ENCODE measurements at places on chromosomes 3 and 15. TPM values are rescaled to one million over a fixed set of nuclear protein-coding genes. Genes with fewer than 3 reads are reported as not detected.

DNA sequence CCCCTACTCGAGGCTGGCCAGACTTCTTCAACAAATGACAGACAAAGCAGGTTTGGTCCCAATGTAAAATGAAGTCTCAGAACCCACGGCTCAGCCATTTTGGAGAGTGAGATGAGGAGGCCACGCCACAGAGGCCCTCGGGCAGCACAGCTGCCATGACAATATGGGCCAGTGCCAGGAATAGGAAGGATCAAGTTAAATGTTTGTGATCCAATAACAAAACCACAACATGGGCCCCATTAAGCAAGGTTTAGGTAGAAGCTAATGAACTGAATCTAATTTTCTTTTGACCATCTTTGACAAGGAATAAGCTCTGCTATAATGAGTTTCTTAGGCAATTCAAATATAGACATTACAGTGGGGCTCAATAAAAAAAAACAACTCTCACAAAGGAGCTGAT lies 52.6 kb downstream of the RFTN1 start:
- DNase-seq = no peak

GRCh38 chr3:39879581-39879980 lies 70.2 kb downstream of the MYRIP start:
- no peak for DNase-seq

DNA sequence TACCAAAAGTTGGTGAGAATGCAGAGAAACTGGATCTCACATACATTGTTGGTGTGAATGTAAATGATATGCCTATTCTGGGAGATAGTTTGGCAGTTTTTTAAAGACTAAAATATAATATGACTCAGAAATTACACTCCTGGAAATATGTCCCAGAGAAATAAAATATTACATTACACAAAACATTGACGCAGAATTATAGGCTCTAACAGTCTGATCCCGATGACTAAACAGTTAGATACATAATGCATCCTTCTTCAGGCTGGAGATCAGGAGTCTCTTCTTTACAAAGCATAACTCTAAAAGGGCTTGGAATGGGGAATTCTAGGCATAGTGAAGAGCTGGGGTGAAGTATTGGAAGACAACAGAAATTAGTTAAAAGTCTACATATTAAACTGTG lies 586.2 kb upstream of the NECTIN3 start:
- no peak for DNase-seq

CSPG4 gene
- not detected for total RNA-seq

- DNase-seq = peak; percentile 90
Measured at GRCh38 chr15:63157118-63157843, at the start of gene RPS27L. Gene RPS27L (minus strand): TSS chr15:63157477. CDS start chr15:63157405, 72 bp downstream.

GRCh38 chr15:85583923-85584390 lies 203.6 kb downstream of the AKAP13 start:
- peak; percentile 22 for DNase-seq

DNA sequence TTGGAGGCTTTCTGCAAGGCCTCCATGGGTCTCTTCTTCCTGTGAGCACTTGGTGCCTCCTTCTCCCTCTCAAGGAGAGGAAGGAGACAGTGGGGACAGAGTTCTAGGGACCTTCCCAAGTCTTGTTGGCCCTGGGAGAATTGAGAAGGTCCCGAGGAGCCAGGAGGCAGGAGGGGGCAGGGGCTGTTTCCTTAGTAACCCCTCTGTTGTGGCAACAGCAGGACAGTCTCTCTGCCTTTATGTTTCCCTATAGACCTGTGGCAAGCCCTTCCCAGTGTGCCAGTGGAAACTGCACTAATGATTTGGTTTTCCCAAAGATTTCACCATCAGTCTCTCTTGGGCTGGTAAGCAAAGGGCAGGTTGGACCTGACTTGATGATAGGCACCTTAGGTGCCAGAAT lies 87.8 kb upstream of the GALNT15 start:
- no peak for DNase-seq

DNA sequence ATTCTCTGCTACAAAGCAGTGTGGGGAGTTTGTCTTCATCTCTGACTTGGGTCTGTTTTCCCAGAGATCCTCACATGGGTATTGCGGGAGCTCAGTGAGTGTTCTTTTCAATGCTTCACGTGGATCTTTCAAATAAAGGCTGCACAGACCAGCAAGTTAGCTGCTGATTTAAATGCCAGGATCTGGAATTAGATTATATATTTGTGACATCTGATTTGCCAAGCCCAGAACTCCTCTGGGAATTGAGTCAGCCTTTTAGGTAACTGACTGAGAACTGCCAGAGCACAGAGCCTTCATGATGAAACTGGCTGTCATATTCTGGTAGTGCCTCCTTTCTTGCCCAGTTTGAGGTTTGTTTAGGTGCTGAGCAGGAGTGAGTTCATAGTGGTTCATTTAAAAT lies 14.7 kb downstream of the EDEM1 start:
- DNase-seq = no peak

GRCh38 chr3:23880703-23881339 lies 36.0 kb downstream of the NKIRAS1 start:
- DNase-seq = no peak

- DNase-seq = no peak
Measured at GRCh38 chr15:66308531-66308930, 15.2 kb downstream of the DIS3L start.

DNA sequence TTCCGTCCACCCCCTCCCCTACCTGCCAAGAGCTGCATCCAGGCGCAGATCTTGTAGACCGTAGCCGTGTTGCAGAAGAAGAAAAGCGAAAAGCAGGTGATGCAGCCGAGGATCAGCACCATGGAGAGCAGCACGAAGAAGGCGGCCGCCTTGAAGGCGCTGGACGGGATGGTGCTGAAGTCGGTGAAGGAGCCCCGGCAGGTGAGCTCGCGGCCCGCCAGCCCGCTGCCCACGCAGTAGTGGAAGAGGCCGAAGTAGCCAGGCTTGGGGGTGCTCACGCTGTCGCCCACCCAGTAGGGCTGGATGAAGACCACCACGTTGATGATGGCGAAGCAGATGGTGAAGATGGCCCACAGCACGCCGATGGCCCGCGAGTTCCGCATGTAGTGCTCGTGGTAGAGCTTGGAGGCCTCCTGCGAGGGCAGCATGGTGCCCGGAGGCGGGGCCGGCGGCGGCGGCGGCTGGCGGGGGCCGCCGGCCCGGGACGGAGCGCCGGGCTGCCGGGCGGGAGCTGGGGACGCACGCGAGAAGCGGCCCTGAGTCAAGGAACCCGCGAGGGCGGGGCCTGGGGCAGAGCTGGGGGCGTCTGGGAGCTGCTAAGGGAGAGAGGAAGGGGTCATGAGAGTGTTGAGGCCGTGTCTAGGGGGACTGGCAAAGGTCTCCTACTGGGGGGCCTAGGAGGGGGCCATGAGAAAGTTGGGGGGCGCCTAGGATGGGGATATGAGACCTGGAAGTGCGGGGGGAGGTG lies 1.2 kb downstream of the LHFPL4 start:
- peak; percentile 12 for DNase-seq

MYL3 gene
- not detected for total RNA-seq

DNA sequence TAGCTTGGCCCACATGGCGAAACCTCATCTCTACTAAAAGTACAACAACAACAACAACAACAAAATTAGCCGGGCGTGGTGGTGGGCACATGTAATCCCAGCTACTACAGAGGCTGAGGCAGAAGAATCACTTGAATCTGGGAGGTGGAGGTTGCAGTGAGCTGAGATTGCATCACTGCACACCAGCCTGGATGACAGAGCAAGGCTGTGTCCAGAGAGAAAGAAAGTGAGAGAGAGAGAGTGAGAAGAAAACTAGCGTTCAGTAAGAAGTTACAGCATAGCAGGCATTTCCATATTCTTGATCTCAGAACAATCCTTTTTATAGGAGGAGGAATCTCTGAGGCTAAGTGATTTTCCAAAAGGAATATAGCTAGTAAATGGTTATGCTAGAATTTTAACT lies 1076.1 kb downstream of the AGBL1 start:
- DNase-seq = no peak

DNA sequence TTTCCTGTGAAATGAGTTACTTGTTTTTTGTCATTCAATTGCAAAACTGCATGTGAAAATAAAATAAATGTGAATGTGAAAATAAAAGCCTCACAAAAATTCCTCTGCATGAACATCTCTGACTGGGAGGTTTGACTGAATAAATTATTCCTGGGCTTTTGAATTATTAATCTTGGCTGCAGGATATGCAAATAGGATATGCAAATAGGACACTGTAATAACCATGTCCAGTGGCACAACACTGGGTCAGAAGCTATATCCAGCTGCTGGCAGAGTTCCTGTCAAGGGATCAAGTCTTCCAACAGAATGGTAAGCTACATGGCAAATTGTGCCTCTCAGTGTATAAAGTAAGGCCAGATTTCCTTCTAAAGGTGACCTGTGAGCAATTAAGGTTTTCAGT lies at the start of gene SUCNR1:
TSS of gene SUCNR1 (plus strand) at position 246 of the 400 bp plus-strand sequence. CDS start 6,250 bp downstream, outside the sequence.
- DNase-seq = no peak

GRCh38 chr3:4824926-4825325 lies 154.3 kb upstream of the BHLHE40 start:
- no peak for DNase-seq

DNA sequence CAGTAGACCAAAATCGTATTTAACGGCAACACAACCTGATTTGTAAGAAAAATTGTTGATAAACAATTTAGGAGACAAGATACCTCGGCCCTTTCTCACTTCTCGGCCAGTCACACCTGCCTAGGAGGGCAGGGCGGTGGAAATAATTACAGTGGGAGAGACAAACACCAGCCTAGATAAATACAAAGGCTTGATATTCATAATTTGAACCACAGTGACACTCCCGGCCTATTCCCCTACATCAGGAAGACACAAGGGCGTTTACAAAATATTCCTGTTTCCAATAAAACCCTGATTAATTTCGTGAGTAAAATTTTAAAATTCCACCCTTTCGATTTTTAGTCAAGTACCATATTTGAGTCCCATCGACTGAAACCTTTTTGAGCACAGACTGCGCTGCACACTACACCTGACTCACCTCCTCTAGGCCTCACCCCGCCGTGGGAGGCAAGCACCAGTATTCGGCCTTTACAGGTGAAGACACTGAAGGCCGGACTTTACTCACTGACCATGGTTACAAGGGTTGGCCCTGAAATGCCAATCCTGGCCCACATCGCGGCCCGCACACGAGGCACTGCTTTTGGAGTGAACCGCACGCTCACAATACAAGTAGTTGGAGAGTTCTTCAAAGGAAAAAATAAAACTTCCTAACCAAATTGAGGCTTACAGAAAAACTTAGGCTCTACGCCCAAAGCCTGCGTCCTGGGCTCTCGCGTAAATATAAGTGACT lies 794 bp downstream of the ARPP19 start:
- DNase-seq = peak; percentile 20

GRCh38 chr3:55719006-55719405 lies 231.9 kb upstream of the WNT5A start:
- no peak for DNase-seq

GPR62 gene
- not detected for total RNA-seq

DNA sequence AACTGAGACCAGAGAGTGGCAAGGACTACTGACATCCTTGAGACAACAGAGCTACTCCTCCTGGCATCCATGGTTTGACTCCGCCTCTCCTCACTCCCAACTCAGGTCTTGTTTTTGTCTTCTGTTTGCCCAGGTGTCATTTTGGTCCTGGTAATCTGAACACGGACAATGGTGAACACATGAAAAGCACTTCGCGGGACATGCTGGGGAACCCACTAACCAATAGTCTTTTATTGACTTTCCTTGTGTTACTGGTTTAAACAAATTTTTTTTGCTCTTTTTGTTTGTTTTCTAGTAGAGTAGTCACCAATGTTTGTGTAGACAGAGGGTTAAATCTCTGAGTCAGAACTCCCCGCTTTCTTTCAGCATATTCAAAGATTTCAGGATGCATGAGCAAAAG lies 38.4 kb downstream of the LARP6 start:
- DNase-seq = no peak

EPHA6 gene
- not detected for total RNA-seq

- DNase-seq = no peak
Measured at GRCh38 chr15:92650256-92650655, 5.3 kb downstream of the FAM174B start.

PML gene
- total RNA-seq = 39.2 TPM

- DNase-seq = no peak
Measured at GRCh38 chr15:52406601-52407000, 111.0 kb upstream of the MYO5C start.

CILP gene
- total RNA-seq = 0.33 TPM

- DNase-seq = no peak
Measured at GRCh38 chr3:133992381-133992780, 37.3 kb downstream of the SLCO2A1 start.

DNA sequence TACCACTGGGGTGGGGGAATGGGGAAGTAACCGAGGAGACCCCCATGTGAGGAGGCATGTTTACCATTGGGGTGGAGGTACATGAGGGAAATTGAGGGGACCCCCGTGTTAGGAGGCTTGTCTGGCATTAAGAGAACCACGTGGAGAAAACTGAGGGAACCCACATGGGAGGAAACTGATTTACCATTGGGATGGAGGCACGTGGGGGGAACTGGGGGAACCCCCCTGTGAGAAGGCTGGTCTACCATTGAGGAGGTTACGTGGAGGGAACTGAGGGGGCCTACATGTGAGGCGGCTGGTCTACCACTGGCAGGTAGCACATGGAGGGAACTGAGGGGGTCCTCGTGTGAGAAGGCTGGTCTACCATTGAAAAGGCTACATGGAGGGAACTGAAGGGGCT lies 159.4 kb downstream of the FBLN2 start:
- DNase-seq = no peak

DNA sequence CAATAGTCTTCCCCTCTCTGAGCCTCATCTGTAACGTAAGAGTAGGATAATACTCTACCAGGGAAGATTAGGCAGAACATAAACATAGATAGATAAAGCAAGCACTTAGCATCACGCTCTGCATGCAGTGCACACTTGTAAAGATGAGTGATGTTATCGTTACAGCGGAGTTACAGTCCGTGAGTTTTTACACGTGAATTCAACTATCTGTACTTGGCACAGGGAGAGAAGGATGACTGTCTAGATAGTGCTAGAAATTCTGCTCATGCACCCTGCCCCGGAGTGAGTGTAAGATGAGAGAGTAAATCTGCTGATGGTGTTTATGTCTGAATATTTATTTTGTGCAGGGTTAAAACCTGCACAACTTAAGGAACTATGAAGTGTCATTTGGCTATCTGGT lies 35.8 kb downstream of the HAPLN3 start:
- no peak for DNase-seq

DNA sequence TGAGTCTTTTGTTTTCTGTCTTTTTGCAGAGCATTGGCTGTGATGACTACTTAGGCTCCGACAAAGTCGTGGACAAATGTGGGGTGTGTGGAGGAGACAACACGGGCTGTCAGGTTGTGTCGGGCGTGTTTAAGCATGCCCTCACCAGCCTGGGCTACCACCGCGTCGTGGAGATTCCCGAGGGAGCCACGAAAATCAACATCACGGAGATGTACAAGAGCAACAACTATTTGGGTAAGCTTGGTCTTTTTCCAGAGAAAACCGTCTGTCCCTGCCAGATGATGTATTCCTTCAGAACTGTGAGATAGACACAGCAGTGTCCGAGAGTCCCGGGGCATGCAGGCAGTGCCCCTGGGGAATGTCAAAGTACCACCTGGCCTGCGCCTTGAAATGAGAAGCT lies 149.9 kb upstream of the NR2E3 start:
- DNase-seq = no peak

DNA sequence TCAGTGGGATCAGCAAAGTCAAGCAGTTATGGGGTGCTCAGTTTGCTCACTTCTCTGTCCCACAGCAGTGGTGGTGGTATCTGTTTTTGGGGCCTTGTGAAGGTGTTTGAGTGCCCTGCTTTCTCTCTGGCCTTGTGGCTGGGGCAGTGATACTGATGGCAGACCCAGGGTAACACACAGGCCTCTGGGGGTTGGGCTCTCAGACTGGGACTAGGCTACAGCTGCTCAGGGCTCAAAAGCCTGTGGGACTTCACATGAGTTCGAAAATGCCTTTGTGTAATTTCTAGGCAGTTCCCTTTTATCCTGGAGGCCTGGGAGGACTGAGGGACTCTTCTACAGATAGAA lies 75.3 kb downstream of the STXBP5L start:
- DNase-seq = no peak

ARPP21 gene
- total RNA-seq = not detected

- no peak for DNase-seq
Measured at GRCh38 chr3:16433701-16434151, 79.8 kb downstream of the RFTN1 start.
